ENCODE measurements at places on chromosomes 5 and 9.

GRCh38 chr9:110129425-110129824 lies 78.5 kb downstream of the C9orf152 start:
- DNase-seq: no peak

DNA sequence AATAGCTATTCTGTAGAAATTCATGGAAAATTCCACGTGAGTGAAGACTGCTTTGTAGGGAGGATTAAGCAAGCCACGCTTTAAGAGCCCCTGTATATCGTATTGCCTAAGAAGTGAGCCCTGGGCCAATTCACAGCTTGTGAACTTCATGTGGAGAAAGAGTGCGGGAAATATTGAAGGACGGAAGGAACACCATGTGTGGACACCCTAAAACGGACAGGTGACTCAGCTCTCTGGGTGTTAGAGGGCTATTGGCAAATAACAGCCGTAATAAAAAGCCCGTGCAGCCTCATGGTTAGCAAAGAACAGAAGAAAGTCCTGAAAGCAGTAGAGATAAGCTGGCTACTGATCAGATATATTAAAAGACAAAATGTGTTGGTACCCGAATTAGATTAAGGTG lies 26.4 kb downstream of the ZNF366 start:
- no peak for DNase-seq

- no peak for DNase-seq
Measured at GRCh38 chr5:80406980-80407734, 707 bp upstream of the ZFYVE16 start.

GRCh38 chr5:40909264-40909663 lies at the start of gene C7:
Gene C7 (plus strand): TSS chr5:40909497. CDS start chr5:40909611, 114 bp downstream.
- DNase-seq: no peak

- DNase-seq: no peak
Measured at GRCh38 chr9:98445576-98445975, 190.1 kb upstream of the TBC1D2 start.

DNA sequence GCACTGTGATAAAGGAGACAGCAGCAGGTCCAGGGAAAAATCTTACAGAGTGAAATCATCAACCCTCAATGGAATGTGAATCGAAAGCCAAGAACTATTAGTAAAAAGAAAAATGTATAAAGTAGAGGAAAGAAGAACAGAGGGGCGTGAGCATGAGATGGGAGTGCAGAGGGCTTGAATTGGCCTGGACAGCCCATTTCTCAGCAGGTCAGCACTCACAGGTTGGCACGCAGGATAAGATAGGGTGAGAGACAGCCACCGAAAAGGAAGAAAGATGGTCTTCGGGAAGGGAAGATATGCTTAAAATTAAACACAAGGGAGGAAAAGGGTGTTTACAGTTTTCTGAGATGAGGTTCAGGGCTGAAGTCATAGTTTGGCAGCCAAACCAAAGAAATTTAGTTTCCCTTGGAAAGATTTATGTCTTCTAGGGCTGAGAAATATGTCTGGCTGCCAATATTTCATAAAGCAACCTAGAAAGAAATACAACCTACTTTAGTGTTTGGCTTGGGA lies 524.7 kb downstream of the SPATA31D1 start:
- no peak for DNase-seq

GRCh38 chr9:113513111-113513510 lies 49.6 kb downstream of the RGS3 start:
- DNase-seq: no peak

DNA sequence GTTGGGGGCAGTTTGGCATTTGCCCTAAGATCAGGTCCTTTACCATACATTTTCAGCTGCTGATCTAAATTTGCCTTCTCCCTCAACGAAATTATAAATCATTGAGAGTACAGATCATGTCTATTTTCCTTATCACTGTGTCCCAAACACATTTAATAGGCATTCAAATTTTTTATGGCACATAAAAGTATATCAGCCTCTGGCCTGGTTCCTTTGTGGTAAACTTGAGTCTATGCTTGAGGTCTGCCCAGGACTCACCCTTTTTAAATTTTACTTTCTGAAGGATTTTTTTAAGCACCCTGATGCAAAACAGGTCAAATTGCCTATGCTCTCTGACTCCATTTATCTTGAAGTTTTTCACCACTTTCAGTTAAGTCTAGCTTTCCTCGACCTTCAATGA lies 163.6 kb upstream of the GRIN3A start:
- no peak for DNase-seq

DNA sequence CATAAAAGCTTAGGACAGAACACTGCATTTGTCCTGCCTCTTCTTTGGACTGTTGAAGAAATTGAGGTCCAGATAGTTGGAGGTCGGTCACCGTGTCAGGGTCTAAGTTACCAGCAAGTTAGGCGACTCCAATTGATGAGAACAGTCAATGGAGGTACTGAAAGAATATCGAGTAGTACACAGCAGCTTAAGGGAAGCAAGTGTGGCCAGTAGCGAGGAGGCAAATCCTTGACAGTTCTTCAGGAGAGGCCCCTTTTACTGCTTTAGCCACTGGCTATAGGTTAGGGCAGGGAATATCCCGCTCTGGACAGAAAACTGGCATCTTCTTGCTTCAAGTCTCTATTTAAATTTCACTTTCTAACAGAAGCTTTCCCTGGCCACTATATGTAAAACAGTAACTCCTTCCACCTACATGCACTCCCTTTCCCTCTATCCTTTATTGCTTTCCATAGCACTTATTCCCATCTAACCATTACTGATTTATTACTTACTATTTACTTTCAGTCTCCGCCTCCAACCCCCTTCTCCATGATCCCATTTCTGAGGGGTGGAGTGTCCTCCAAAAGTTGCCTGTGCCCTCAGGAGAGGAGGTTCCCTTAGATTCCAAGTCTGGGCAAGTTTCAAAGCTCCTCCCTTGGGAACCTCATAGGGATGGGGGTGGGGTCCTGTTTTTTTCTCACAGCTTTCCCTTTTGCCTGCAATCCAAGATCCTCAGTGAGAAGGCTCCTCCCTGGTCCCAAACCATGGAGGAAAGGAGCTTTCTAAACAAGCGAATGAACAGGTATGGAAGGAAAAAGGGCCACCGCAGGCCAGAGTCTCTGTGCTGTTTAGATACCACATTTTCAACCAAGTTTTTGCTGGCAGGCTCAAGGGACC lies 4.1 kb upstream of the PRDM6 start:
- DNase-seq: no peak

DNA sequence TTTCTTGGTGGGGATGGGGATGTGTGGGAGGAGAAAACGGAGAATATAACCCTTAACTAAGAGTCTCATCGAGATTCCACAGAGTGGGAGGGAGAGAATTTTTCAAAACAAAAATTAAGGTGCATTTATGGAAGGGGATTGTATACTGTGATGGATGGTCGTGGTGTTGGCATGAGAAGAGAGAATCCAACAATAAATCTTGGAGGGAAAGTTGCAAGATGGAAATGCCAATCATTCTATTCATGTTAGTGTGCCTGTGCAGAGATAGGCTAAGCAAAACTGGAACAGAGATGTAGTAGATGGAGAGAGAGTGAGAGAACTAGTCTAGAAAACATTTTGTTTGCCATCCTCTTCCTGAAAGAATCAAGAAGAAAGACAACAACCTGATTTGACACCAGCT lies 613.1 kb downstream of the EBF1 start:
- DNase-seq: no peak

- no peak for DNase-seq
Measured at GRCh38 chr5:124492444-124493224, 253.8 kb downstream of the ZNF608 start.

GRCh38 chr5:131252824-131253171 lies 11.1 kb upstream of the CDC42SE2 start:
- no peak for DNase-seq

- peak; percentile 37 for DNase-seq
Measured at GRCh38 chr5:35436400-35437057, 181.1 kb upstream of the SPEF2 start.

DNA sequence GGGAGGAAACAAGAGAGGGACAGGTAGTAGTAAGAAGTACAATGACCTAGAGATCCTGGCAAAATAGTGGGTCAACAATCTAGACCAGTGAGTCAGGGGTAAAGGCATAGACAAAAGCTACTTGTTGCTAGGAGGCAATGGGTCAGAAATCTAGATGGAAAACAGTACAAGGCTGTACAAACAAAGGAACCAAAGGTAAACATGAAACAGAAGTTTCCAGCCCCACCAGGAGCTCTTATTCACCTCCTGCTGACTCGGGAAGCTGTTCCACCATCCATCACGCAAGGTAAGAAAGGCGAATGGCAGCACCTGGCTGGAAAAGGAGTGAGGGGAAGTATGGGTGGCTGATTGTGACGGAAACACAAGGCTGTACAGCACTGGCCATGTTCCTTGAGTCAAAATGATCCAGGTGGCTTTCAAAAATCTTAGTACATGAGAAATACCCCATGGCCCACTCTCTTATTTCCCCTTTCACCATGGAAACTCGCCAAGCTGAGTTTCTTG lies 70.5 kb upstream of the RAI14 start:
- peak; percentile 72 for DNase-seq

GRCh38 chr5:45038366-45038987 lies 229.7 kb downstream of the MRPS30 start:
- peak; percentile 57 for DNase-seq

GRCh38 chr5:94771742-94772141 lies 153.3 kb downstream of the SLF1 start:
- no peak for DNase-seq

DNA sequence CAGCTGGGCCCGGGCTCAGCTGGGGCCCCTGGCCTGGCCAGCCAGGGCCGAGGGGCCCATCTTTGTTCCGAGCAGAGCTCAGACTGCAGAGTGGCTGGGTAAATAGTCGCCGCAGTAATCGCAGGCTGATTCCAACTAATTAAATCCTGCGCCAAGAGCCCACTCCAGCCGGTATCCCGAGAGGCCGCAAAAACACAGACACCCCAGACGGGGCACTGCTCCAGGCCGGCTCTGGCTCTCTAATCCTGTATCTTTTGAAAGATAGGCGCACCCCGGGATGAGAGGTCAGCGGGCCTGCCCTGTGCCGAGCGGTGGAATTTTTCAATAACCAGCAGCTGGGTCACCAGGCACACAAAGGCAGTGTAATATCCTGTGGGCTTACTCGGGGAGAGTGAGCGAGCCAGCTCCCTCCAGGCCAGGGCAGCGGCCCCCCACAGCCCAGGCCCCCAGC lies 57.7 kb downstream of the LMX1B start:
- no peak for DNase-seq

DNA sequence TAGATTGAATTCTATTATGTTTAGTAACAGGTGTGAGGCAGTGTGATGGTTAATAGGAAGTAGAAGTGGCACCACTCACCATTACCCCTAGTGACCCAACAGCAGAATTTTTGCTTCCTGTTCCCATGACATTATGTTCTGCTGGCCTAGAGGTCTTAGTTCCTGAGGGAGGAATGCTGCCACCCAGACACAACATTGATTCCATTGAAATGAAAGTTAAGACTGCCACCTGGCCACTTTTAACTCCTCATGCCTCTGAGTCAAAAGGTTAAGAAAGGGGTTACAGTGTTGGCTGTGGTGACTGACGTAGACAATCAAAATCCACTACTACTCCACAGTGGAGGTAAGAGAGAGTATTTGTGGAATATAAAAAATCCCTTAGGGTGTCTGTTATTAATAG lies 218.9 kb upstream of the NMUR2 start:
- no peak for DNase-seq

GRCh38 chr5:169592937-169593650 lies 9.5 kb downstream of the SPDL1 start:
- DNase-seq: no peak

DNA sequence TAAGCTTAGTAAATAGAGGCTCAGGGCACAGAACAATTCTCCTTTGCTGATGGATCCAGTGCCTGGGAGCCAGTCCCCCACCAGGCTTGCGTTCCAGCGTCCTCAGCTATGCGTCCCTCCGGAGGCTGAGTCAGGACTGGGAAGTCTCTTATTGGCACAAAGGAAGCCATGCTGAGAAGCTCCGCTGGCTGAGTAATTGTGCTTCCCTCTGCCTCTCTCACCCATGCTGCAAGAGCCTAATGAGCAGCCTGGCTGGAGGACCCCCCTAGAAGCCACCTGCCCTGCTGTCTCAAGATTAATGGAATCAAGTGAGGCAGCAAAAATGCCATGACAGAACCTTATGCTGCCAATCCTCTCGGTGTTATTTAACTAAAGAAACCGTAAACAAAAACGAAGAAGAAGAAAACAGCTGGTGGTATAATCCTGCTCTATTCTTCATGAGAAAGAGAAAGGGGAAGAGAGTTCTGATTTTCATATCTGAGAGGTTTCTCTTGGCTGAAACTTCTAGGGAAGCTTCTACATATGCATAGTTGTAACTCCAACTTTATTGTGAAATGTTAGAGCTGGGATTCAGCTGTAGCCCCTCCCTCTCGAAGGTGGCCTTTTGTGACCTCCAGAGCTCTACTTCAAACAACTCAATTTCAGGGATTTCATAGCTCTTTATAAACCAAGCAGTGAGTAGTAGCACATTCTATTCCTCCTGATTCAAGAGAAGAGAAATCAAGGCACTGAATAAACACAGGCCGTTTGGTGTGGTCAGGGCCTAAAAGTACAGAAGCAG lies 185.4 kb upstream of the SEMA6A start:
- DNase-seq: no peak

DNA sequence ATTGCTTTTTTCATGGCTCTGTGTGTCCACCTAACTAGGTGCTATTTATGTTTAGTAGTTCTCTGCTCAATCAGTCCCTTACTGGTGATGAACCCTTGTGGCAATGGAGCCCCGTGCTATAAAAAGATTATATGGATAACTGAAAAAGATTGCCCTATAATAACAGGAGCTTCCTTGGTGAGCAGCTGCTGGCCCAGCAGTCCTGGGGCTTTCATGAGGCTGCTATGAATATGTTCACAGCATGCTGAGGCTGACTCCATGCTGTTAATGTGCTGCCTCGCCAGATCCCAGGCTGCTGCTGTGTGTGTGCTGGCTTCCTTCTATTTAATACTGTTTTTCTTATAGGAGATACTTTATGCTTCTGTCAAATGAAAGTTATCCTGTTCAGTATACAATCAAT lies 357.5 kb downstream of the TAF11L14 start:
- DNase-seq: no peak

DNA sequence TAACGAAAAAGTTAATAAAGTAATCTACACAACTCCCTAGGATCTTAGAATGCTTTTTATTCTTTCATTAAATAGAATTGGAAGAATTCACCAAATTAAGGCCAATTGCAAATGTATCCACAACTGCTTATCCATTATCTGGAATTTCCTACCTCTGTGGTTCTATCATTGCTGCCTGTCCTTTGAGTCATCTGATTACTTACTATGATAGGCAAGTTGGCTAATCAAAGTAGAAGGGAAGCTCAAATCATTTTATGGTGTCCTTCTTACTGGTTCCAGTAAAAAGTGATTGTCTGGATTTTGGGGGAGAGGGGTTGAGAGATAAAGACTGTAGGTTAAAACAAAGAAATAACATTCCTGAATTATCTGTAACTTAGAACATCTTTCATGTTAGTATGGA lies 161.4 kb upstream of the GNA14 start:
- DNase-seq: no peak

All from RCC 7860 (cell line).